ENCODE measurements at places on chromosomes 16 and 17.

- DNase-seq, result no peak
Measured at GRCh38 chr17:66748578-66748977, 86.3 kb upstream of the CACNG5 start.

- no peak for DNase-seq
Measured at GRCh38 chr17:39536468-39536867, 71.3 kb downstream of the NEUROD2 start.

DNA sequence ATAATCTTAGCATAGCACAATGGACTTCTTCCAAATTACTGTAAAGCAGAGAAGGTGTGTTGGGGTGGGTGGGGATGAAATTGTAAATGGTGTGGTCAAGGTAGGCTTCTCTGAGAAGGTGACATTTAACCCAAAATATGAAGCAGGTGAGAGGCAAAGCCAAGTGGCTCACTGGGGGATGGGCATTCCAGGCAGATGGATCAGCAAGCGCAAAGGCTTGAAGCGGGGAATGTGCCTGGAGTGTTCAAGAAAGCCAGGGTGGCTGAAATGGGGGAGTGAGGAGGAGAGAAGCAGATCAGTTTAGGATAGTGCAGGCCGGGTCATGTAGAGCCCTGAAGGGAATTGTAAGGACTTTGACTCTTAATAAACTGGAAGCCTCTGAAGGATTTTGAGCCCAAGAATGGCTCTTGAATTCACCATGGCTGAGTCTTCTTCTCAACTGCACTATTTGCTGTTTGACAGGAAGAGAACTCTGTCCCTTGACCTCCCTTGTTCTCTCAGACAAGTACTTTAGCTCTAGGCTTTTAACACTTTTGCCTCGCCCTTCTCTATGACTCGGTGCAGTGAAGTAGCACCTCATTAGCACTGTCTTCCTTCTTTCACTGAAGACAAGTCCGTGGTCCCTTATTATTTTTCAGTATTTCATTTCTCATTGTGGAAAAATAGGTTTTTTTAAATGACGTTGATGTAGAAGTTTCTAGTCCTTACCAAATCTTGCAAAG lies 14.7 kb downstream of the CACNG3 start:
- no peak for DNase-seq

- DNase-seq, result no peak
Measured at GRCh38 chr17:6651919-6652452, 424 bp downstream of the C17orf100 start.

GRCh38 chr16:70018254-70018653 lies 67.1 kb downstream of the CLEC18A start:
- peak; percentile 35 for DNase-seq

DNA sequence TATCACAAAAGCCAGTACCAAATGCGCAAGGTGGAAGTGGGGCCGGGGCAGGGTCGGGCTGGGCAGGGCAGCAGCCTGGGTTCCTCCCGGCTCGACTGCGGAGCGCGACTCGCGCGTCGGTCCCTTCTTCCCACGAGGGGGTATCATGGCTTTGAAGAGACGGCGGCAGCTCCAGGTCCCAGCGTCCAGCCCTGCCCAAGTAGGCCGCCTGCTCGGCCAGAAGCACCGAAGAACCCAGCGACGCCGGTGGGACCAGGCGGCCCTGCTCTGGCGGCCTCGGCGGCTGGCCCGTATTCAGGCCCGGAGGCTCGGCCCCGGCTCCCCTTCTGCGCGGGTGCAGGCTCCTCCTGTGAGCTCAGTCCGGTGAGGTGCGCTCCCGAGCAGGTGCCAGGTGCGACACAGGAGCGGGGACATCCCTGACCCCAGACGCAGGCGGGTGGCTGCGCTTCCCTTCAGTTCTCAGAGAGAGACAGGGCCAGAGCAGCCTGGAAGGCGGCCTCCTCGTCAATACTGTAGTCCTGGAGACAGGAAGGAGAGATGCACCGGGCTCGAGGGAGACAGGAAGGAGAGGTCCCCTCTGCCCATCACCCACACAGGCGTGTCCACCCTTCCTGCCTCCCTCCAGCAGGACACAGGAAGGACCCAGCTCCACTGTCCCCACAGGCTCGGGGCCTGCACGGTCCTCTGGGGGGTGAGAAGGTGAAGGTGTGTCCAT lies 8.9 kb downstream of the RNF166 start:
- DNase-seq, result no peak

GRCh38 chr16:27273670-27274423 lies 5.3 kb upstream of the NSMCE1 start:
- peak; percentile 17 for DNase-seq

- peak; percentile 59 for DNase-seq
Measured at GRCh38 chr16:72877374-72878028, 170.4 kb downstream of the ZFHX3 start.

- DNase-seq, result no peak
Measured at GRCh38 chr17:4465786-4466185, 32.0 kb downstream of the SPNS3 start.

- DNase-seq, result no peak
Measured at GRCh38 chr16:19138601-19139000, 24.8 kb downstream of the ITPRIPL2 start.

- no peak for DNase-seq
Measured at GRCh38 chr16:27312580-27313421, 973 bp upstream of the IL4R start.

DNA sequence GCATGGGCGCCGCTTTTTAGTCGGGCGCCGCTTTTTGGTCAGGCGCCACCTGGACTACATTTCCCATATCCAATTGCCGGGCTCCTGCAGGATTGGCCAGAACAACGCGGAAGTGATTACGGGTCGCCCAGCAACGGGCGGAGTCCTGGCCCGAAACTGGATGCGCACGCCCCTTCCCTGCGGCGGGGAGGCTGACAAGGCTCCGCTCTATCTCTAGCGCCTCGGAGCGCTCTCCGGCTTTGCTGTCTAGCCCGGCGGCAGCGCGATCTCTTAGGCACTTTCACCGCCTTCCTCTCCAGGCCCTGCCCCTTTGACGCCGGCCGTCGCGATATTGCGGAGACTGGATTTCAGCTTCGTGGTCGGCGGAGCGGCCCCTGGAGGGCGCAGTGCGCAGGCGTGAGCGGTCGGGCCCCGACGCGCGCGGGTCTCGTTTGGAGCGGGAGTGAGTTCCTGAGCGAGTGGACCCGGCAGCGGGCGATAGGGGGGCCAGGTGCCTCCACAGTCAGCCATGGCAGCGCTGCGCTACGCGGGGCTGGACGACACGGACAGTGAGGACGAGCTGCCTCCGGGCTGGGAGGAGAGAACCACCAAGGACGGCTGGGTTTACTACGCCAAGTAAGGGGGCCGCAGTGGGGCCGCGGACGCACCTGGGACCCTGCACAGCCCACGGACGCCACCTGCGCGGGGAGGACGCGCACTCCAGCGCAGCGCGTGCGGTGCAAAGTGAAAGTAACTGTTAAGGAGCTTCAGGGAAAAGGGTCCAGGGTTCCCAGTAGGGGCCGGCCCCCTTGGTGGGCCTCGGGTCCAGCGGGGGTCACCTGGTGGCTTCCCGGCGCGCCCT lies at the start of gene WWOX:
Gene WWOX, plus strand, starts transcription at position 384 of the 841 bp plus-strand sequence.
- peak; percentile 99 for DNase-seq

Data from NB4 (cell line).